Activated T-helper 1 cell treated with anti-CD3 and anti-CD28 coated beads, Interleukin-12 subunit alpha, Interleukin-12 subunit beta, Interleukin-2, Interleukin-4 antibody, amounts not matched to agents 30 ng/mL and 10 ng/mL and 1 ng/mL, durations not matched to agents 14 hours and 24 hours and 36 hours (primary cell): ENCODE measurements at places on chromosomes 1 and 21.
A peak's percentile ranks its signal among the peaks of the same experiment; 100 is the strongest.

DNA sequence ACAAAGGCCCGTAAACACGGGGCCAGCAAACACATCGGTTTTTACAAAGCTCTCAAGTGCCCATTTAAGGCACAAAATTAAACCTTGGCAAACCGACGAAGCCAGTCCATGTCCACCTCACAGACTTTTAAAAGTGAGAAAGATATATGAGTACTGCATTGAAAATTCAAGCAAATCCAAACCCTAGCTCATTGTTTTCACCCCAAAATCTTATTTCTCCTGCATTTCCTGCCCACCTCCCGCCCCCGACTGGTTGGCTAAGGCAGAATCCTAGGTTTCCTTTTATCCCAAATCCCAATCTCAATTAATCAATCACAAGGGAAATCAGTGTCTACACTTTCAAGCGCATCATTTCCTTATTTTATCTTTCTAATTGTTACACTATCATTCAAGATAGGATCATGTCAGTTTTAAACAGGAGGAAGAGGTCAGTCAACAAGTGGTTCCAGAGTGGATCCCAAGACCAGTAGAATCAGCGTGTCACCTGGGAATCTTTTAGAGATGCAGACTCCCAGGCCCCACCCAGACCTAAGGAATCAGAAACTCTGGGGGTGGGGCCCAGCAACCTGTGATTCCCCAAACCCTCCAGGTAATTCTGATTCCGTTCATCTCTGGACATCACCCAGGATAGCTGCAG is 1.7 kb upstream of the GNG4 start:
- H3K4me1 ChIP-seq: peaks cover 31% of the 10 kb centered on the region
- DNase-seq: no peak
- H3K4me3 ChIP-seq: peak overlapping the region; percentile 70
- peak overlapping the region; percentile 50 for H3K27ac ChIP-seq
- H3K27me3 ChIP-seq: peaks cover 55% of the 10 kb centered on the region
- peaks cover 15% of the 10 kb centered on the region for H3K36me3 ChIP-seq

DNA sequence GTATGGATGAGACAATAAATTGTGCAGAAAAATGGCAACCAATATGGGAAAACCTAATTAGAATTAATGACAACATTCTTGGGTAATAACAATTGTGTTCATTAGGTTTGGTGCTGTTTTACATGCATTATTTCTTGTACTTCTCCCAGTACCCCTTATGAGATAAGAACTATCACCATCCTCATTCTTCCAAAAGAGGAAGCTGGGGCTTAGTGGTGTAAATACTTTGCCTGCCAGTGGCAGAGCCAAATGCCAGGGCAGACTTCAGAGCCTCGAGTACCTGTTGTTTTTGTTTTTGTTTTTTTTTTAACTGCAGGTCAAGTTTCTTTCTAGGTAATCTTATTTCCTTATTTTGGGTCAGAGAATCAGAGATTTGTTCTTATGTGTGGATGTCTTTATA is 206.4 kb downstream of the RHOU start:
- H3K4me3 ChIP-seq: no peak overlapping the region
- H3K27ac ChIP-seq: no peak overlapping the region
- H3K4me1 ChIP-seq: peaks cover 9% of the 10 kb centered on the region
- peaks cover 2% of the 10 kb centered on the region for H3K27me3 ChIP-seq

- H3K4me1 ChIP-seq: peaks cover 12% of the 10 kb centered on the region
- no peak overlapping the region for H3K27ac ChIP-seq
These were observed 32.3 kb downstream of the RCAN1 start for GRCh38 chr21:34582506-34583150.

GRCh38 chr1:25744140-25744581 is 55.8 kb upstream of the SELENON start:
- no peak overlapping the region for H3K27ac ChIP-seq
- peaks cover 22% of the 10 kb centered on the region for H3K27me3 ChIP-seq
- no peak overlapping the region for H3K4me3 ChIP-seq

GRCh38 chr1:50516056-50516455 is 92.8 kb upstream of the DMRTA2 start:
- no peak for DNase-seq
- no peak overlapping the region for H3K27ac ChIP-seq
- H3K4me1 ChIP-seq: no peaks in the 10 kb centered on the region
- no peak overlapping the region for H3K4me3 ChIP-seq
- peaks cover 5% of the 10 kb centered on the region for H3K36me3 ChIP-seq

- no peaks in the 10 kb centered on the region for H3K36me3 ChIP-seq
- H3K27me3 ChIP-seq: peaks cover 2% of the 10 kb centered on the region
- DNase-seq: no peak
- H3K27ac ChIP-seq: no peak overlapping the region
- H3K4me1 ChIP-seq: no peaks in the 10 kb centered on the region
These were observed 311.0 kb upstream of the PROX1 start for GRCh38 chr1:213676736-213677135.

GRCh38 chr1:212186427-212187207 is 98.6 kb upstream of the PPP2R5A start:
- peak overlapping the region; percentile 62 for H3K4me3 ChIP-seq
- H3K27ac ChIP-seq: peak overlapping the region; percentile 88
- DNase-seq: peak; percentile 16
- H3K4me1 ChIP-seq: peaks cover 55% of the 10 kb centered on the region
- H3K36me3 ChIP-seq: peaks cover 2% of the 10 kb centered on the region
- H3K27me3 ChIP-seq: no peaks in the 10 kb centered on the region

DNA sequence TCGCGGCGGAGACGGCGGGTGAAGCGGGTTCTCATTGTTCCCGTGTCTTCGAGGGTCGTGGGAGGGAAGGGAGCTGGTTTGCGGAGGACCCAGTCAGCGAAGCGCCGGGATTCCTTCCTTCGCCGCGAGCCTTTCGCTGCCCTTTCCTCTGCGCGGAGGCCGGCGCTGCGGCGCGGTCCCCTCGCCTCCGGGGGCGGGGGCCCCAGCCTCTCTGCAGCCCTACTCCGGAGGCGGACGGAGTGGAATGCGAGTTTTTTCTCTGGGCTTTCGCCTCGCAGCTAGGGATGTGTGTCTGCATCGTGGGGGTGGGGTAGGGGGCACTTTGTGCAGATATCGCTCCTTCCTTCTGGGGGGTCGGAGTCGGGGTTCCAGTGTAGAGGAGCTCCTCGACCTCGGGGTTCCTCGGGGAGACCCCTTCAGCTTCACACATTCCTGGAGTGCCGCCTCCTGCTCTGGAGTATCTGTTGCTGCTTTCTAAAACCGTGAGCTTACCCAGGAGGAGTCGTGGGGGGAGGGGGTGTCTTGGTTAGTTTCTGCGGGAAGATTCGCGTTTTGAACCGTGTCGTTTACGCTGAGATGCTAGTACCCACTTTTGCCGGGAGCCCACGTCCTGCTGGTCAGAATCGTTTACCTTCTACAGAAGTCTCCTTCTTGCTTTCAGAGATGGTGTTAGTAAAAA is 595 bp downstream of the RNF2 start:
- H3K27ac ChIP-seq: peak overlapping the region; percentile 62
- H3K4me3 ChIP-seq: peak overlapping the region; percentile 89
- H3K36me3 ChIP-seq: peaks cover 1% of the 10 kb centered on the region
